Left ventricle myocardium inferior (tissue), 1 donor: ENCODE measurements at places on chromosomes 1 and 21.

DNA sequence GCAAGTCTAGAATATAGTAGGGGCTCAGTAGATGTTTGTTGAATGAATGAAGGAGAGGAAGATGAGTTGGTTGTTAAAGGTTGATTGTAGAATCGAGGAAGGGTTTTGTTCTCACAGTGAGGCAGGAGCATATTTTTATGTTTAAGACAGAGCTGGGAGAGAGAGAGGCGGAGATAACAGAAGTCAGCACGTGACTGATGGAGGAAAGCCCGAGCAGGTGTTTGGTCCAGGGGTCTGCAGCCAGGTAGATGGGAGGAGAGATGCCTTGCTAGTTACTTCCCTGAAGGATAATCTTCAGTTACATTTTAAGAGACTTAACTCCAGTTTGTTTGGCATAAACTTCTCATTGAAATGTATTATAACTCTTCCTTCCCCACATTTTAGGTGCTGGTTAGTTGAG, 86.8 kb downstream of the DYRK1A start:
- no peaks in the 10 kb centered on the region for H3K36me3 ChIP-seq
- no peak for DNase-seq
- peak overlapping the region; percentile 71 for H3K27ac ChIP-seq
- H3K4me1 ChIP-seq = peaks cover 98% of the 10 kb centered on the region
- H3K27me3 ChIP-seq = no peaks in the 10 kb centered on the region

GRCh38 chr1:54105080-54105479, 47.7 kb downstream of the CDCP2 start:
- no peaks in the 10 kb centered on the region for H3K4me1 ChIP-seq
- H3K36me3 ChIP-seq = no peaks in the 10 kb centered on the region
- H3K27ac ChIP-seq = no peak overlapping the region
- DNase-seq = no peak
- no peaks in the 10 kb centered on the region for H3K27me3 ChIP-seq
- no peak overlapping the region for H3K4me3 ChIP-seq

DNA sequence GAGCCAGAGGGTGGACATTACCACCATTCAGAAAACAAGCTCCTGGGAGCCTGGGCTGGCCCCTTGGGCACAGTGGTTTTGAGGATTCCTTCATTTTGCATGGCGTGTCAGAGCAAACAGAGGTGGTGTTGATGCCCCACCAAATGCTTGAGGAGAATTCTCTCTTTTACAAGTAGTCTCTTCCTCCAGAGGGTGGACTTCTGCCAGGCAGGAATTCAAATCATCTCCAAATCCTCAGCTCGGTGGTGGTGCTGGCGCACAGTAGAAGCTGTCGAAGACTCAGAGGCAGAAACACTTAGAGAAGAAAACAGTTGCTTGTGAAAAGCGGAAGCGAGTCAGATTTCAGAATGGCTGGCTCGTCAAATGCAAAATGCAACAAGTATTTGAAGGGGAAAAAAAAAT, 3.4 kb upstream of the CHI3L1 start:
- H3K4me3 ChIP-seq = no peak overlapping the region
- no peaks in the 10 kb centered on the region for H3K36me3 ChIP-seq
- no peak overlapping the region for H3K27ac ChIP-seq
- H3K4me1 ChIP-seq = peaks cover 6% of the 10 kb centered on the region

- H3K36me3 ChIP-seq = peaks cover 29% of the 10 kb centered on the region
- DNase-seq = no peak
- no peaks in the 10 kb centered on the region for H3K27me3 ChIP-seq
- H3K27ac ChIP-seq = no peak overlapping the region
Measured at GRCh38 chr21:39461419-39461818, 9.6 kb downstream of the SH3BGR start.

- no peak overlapping the region for H3K4me3 ChIP-seq
- peaks cover 20% of the 10 kb centered on the region for H3K27me3 ChIP-seq
- no peak overlapping the region for H3K27ac ChIP-seq
- DNase-seq = no peak
- H3K36me3 ChIP-seq = no peaks in the 10 kb centered on the region
Measured at GRCh38 chr1:152870831-152871730, 7.0 kb upstream of the SMCP start.

DNA sequence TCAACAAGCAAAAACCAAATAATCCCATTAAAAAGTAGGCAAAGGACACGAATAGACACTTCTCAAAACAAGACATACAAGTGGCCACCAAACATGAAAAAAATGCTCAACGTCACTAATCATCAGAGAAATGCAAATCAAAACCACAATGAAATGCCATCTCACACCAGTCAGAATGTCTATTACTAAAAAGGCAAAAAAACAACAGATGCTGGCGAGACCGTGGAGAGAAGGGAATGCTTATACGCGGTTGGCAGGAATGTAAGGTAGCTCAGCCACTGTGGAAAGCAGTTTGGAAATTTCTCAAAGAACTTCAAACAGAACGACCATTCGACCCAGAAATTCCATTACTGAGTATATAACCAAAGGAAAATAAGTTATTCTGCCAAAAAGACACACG, 145.1 kb upstream of the EDN2 start:
- H3K27me3 ChIP-seq = no peaks in the 10 kb centered on the region
- peaks cover 22% of the 10 kb centered on the region for H3K4me1 ChIP-seq
- no peak overlapping the region for H3K4me3 ChIP-seq
- H3K36me3 ChIP-seq = no peaks in the 10 kb centered on the region

DNA sequence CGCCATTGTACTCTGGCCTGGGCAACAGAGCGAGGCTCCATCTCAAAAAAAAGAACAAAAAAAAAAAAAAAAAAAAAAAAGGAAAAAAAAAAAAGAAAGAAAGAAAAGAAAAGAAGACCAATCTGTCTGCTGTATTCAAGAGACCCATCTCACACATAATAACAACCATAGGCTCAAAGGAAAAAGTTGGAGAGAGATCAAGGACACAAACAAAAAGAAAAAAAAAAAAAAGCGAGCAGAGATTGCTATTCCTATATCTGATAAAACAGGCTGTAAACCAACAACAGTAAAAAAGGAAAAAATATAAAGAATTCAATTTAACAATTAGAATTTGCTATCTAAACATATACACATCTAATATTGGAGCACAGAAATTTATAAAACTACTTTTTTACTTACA, 150.4 kb downstream of the BRINP3 start:
- H3K27me3 ChIP-seq = no peaks in the 10 kb centered on the region
- no peak overlapping the region for H3K27ac ChIP-seq
- no peak for DNase-seq
- no peaks in the 10 kb centered on the region for H3K36me3 ChIP-seq
- H3K4me1 ChIP-seq = no peaks in the 10 kb centered on the region
- no peak overlapping the region for H3K4me3 ChIP-seq

- no peaks in the 10 kb centered on the region for H3K4me1 ChIP-seq
- no peak overlapping the region for H3K27ac ChIP-seq
- no peak overlapping the region for H3K4me3 ChIP-seq
- H3K36me3 ChIP-seq = no peaks in the 10 kb centered on the region
Measured at GRCh38 chr1:29518183-29518835, 282.0 kb downstream of the PTPRU start.

- no peak overlapping the region for H3K27ac ChIP-seq
- peaks cover 78% of the 10 kb centered on the region for H3K27me3 ChIP-seq
- H3K36me3 ChIP-seq = no peaks in the 10 kb centered on the region
- peaks cover 56% of the 10 kb centered on the region for H3K4me1 ChIP-seq
Measured at GRCh38 chr1:228460821-228461220, 26.4 kb upstream of the RNF187 start.

- peak; percentile 37 for DNase-seq
- peaks cover 78% of the 10 kb centered on the region for H3K27me3 ChIP-seq
- peaks cover 9% of the 10 kb centered on the region for H3K4me1 ChIP-seq
- H3K4me3 ChIP-seq = no peak overlapping the region
- no peak overlapping the region for H3K27ac ChIP-seq
Measured at GRCh38 chr1:156371553-156372264, 2.7 kb downstream of the RHBG start.

DNA sequence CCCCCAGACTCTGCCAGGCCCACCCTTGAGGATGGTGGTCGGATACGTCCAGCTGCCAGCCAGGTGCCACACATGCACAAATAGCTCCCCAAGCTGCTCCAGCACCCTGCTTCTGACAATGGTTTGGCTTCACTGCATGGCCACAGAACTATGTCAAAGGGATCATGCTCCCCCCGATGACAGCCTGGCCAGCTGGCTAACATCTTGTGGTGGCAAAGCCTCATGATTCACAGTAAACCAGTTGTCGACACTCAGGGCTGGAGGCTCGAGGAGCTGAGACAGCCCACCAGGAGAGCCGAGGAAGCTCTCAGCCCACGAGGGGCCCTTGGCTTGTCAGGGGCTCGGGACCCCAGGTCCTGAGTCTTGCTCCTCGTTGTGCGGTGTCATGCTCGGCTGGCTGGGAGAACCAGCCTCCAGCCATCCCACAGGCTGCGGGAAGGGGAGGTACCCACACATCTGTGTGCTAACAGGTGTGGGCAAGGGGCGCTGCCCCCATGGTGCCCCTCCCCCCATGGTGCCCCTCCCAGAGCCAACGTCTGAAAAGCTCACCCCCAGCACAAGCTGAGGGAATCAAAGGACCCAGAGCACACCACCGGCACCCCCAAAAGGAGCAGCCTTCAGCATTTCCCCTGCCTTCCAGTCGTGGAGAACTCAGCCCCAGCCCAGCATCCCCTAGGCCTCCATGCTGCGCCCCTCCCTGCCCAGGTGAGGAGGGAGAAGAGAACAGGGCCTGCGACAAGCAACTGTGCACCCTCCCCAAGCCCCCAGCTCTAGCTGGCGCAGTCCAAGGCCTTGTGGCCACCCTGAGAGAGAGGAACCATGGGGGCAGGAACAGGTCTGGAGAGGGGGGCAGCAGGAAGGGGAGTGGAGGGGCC, 41.2 kb downstream of the KIF21B start:
- H3K27me3 ChIP-seq = peaks cover 5% of the 10 kb centered on the region
- DNase-seq = no peak
- no peak overlapping the region for H3K4me3 ChIP-seq
- H3K36me3 ChIP-seq = no peaks in the 10 kb centered on the region

GRCh38 chr1:195278644-195279043, 1329.6 kb downstream of the KCNT2 start:
- no peaks in the 10 kb centered on the region for H3K27me3 ChIP-seq
- H3K36me3 ChIP-seq = no peaks in the 10 kb centered on the region
- H3K4me1 ChIP-seq = no peaks in the 10 kb centered on the region
- no peak overlapping the region for H3K4me3 ChIP-seq
- no peak overlapping the region for H3K27ac ChIP-seq

GRCh38 chr1:112358798-112359408, 37.1 kb upstream of the CTTNBP2NL start:
- H3K27me3 ChIP-seq = no peaks in the 10 kb centered on the region
- H3K36me3 ChIP-seq = no peaks in the 10 kb centered on the region
- peak overlapping the region; percentile 59 for H3K4me3 ChIP-seq
- H3K27ac ChIP-seq = peak overlapping the region; percentile 90
- DNase-seq = peak; percentile 77
- H3K4me1 ChIP-seq = peaks cover 29% of the 10 kb centered on the region
